CD4-positive, alpha-beta T cell treated with Interleukin-4 for 4 hours (primary cell): ENCODE measurements at places on chromosomes 3 and 15.

DNA sequence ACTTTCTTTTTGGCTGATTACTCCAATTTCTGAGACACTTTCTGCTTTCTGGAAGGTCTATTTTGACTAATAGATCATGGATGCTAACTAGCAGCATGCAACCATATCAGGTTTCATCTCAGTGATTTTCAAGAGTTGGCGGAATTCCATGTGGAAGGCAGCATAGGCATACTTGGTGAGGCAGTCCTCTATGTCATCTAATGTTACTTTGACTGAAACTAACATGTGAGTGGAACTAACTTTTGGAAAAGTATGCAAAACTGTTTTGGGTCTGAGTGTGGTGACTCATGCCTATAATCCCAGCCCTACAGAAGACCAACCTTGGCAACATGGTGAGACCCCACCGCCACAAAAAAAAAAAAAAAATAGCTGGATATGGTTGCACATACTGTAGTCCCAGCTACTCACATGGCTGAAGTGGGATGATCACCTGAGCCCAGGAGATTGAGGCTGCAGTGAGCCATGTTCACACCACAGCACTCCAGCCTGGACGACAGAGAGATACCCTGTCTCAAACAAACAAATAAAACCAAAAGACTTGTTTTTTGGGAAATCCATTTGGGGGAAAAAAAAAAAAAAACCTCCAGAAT is 1033.7 kb downstream of the ROBO1 start:
- DNase-seq = no peak

GRCh38 chr3:10417847-10418246 is 87.5 kb downstream of the ATP2B2 start:
- no peak for DNase-seq

- no peak for DNase-seq
Measured at GRCh38 chr15:95563634-95564033, 766.9 kb upstream of the NR2F2 start.

DNA sequence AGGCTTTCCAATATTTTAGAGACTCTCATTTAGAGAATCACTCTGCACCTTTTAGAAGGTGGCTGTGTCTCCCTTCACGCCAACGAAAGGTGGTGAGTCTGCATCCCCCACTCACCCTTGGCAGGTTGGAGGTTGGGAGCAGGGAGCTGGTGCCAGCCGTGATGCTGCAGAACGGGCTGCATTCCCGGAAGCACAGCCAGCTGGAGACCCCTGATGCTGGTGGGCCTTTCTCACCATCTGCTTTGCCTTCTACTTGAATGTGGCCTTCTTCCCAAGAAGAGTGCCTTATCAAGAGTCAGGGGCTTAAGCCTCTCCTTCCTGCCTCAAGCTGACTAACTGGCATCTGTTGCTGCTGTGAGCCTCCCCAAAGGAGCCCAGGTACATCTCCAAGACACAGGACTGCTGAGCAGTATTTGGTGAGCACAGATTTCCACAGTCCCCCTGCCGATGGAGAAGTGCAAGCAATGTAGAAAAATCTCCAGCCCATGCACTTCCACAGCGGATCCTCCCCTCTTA is 17.7 kb upstream of the HEG1 start:
- DNase-seq = no peak

DNA sequence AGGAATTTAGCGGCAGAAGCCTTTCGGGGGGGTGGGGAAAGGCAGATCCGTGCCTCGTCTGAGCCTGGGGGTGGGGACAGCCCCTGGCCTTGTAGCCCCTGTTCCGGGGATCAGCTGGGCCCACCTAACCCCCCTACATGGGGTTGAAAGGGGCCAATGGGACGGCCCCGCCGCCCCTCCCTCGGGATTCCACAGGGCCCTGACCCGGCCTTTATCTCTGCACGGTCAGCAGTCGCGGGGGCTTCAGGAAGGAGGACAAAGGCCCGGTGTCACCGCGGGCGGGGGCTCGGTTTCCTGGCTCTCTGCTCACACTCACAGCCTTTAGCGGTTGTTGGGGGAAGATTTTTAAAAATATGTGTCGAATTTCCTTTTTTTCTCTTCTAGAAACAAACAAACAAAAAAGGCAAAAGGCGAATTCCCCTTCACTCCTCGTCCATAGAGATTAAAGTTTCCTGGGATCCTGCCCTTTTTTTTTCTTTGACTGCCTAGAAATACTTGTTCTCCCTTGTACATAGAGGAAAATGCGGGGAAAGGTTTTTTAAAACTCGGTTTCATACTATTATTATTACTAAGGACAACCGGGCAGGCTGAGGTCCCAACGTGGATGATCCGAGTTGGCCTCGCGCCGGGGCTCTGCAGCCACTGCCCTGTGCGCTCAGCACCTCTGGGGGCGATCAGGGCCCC is 7.9 kb downstream of the FOXL2 start:
- no peak for DNase-seq

DNA sequence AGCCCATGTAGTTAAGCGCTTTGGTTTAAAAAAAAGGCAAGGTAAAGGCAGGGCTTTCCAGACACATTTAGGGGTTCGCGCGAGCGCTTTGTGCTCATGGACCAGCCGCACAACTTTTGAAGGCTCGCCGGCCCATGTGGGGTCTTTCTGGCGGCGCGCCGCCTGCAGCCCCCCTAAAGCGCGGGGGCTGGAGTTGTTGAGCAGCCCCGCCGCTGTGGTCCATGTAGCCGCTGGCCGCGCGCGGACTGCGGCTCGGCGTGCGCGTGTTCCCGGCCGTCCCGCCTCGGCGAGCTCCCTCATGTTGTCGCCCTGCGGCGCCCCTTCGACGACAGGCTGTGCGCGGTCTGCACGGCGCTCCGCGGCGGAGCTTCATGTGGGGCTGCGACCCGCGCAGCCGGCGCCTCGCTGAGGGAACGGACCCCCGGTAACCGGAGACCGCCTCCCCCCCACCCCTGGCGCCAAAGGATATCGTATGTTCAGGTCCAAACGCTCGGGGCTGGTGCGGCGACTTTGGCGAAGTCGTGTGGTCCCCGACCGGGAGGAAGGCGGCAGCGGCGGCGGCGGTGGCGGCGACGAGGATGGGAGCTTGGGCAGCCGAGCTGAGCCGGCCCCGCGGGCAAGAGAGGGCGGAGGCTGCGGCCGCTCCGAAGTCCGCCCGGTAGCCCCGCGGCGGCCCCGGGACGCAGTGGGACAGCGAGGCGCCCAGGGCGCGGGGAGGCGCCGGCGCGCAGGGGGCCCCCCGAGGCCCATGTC is 927 bp downstream of the SMAD6 start:
- DNase-seq = no peak

- DNase-seq = no peak
Measured at GRCh38 chr3:99846477-99847160, 29.0 kb downstream of the CMSS1 start.

- DNase-seq = no peak
Measured at GRCh38 chr3:31884251-31884650, 96.8 kb downstream of the OSBPL10 start.

- DNase-seq = no peak
Measured at GRCh38 chr15:43143203-43143941, 10.0 kb downstream of the TMEM62 start.

GRCh38 chr3:196220587-196220986 is 4.3 kb downstream of the SLC51A start:
- DNase-seq = no peak

GRCh38 chr3:179732661-179733348 is 80.0 kb downstream of the USP13 start:
- no peak for DNase-seq

DNA sequence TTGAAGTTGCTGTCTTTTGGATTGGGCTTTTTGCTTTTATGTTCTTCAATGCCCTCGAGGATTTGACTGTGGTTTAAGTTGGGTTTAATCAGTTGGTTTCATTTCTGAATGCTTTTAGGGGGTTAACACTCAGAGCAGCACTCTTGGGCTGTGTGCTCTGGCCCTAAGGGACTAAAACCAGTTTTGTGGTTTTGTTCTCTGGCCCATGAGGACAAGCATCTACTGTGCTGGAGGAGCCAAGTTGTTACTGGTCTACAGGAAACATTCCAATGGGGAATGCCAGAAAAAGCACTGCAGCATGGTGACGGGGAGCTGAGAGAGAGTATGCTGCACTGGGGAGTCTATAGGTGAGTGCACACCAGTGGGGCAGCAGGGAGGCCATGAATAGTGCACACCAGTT is 596.9 kb downstream of the ZBBX start:
- DNase-seq = no peak

DNA sequence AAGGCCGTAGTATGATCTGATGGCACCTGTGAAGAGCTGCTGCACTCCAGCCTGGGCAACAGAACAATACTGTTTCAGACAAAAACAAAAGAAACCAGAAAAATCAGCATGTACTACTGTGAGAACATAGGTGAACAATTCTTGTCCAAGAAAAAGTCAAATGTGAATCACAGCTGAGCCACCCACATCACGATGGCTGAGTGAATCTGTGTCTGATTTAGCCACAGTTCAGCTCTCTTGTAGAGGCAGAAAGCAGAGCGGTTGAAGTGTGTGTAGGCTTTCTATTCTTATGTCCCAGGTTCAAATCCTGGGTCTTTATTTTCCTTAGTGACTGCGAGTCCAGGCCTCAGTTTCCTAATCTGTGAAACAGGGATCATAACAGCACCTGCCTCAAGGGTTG is 4.4 kb upstream of the FURIN start:
- DNase-seq = no peak

DNA sequence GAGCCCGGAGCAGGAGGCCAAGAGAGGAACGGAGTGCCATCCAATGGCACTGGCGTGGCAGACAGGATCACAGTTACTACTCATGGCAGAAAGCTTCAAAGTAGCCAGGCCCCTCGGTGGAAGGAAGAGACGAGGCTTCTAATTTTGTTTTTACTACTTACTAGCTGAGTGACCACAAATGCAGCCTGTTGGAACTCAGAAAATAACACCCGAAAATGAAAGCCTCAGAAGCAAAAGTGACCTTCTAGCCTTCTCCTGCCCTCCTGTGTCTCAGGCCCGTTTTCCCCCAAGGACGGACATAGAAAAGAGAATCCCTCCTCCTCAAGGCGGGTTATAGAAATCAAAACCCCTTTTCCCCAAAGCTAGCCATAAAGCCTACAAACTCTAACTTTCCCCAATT is 9.9 kb upstream of the STRA6 start:
- DNase-seq = no peak

DNA sequence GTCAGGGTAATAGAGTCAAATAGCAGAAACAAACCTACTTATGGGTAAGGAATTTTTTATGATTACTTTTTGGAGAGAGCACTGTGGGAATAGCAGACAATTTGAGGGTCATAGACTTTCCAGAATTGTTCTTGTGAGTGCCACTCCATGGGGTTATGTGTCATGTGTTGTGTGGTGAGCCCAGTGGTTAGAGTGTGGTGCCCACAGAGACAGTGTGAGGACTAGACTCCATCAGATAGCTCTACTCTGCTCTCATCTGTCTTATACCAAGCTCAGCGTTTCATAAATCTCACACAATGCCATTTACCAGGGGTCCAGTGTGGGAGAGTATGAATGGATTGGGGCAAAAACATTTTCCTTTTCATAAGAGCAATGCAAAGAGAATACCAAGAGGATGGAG is 188.9 kb downstream of the AGBL1 start:
- DNase-seq = no peak

DNA sequence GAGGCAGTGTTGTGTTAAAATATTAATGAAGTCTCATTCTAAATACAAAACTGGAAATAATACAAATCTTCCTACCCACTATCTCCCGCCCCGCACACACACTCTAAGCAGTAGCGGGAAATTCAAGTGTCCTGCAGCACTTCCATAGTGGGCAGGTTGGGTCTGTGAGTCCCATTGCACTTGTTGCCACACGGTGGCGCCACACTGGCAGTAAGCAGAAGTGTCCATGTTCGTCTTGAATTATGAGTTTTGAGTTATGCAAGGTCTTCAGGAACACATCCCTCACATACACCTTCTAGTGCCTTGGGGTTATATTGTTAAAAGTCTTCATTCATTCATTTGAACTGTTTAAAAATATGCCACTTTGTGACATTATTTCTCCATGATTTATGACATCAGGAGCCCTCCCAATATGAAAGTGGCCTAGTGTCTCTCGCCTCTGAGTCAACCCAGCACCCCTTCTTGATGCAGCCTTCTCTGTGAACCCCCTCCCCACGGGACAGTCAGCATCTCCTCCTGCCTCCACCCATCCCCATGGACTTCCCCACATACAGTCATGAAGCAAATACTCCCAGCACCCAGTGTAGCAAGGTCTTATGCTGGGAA is 17.6 kb upstream of the CCDC174 start:
- DNase-seq = peak; percentile 55

DNA sequence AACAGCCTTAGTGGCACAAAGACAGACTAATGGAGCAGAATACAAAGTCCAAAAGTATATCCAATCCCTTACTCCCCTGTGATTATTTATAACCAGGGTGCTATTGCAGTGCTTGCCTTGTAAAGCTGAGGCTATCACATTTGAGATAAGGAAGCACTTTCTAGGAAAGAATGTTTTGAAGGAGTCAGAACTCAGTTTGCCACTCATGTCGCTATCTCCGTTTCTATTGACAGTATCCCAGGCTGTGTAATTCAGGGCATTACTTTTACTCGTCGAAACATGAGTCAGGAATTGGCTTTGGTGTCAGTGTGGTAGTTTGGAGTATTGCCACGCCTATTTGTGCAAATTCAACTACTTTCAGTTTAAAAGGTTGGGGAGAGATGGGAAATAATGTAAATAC is 78.4 kb downstream of the FBXL2 start:
- DNase-seq = no peak

DNA sequence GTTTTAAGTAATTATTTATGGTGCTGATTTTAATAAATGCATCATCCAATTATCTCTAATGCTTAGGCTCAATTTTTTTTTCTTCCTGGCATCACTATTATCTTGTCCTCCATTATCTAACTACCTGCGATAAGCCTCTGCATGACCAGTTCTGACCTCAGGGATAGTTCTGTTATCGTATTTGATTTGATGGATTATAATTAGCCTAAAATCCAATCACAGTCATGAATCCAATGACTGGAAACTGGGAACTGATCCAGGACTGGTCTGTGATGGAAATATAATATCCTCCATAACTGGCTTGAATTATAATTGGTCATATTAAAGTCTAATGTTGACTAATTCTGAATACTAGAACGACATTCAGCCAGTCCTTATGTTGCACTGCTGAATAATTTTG is 1.1 kb downstream of the MYH15 start:
- DNase-seq = no peak
